NCI-H524 treated with DMSO at 0.1 percent for 48 hours (cell line): ENCODE measurements at places on chromosomes 12 and 14.

DNA sequence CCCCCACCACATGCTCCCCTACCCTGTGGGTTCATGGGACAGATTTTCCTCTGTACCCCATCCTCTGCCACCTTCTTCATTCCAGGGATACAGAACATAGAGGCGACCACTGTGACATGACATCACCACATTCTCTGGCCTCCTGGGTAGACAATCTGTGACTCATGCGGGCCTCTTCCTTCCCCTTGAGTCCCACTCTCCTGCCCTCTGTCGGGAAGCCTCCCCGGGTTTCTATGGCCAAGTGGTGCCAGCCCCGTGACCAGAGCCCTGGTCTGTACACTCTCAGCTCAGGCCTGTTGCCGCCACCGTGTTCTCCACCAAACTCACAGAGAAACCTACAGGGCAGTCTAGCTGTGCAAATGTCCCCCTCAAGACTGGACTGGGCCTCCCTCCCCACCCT, 8.0 kb downstream of the CLMN start:
- no peak for DNase-seq

DNA sequence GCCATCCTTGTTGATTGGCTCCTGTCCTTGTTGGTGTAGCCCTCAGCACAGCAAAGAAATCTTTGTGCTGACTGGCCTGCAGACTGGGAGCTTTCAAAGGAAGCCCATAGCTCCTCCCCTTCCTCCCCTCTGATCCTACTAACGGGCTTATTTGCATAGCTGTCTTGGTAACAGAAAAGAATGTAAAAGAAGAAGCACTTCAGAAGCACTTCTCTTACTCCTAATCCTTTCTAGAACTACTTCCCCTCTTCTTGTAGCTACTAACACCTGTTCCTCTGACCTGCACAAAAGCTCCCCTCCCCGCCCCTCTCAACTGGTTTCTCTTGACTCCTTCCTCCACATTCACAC, 14.3 kb upstream of the RIC8B start:
- DNase-seq: peak; percentile 95

DNA sequence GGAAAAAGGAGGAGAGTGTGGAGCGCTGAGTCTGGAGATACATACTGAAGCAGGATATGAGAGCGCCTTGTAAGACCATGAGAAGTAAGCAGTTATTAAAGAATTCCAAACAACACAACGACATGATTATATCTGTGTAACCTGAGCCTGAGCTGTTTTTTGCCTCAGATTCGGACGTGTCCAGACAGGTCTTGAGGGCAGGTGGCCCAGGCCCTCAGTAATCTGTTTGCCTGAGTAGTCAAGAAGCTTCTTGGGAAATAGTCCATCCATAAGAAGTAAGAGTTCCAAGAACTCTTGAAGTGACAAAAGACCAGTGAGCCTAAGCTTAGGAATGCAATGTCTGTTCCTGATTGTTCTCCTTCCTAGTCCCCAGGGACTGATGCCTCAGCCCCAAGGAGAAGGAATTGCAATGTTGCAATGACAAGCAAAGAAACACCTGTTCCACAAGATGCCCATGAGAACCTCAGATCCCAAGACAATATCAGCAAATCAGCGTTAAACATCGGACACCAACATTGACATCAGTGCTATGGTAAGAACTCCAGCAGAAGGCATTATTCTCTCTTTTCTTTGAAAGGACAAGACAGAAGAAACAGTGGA, 34.7 kb upstream of the ADAMTS20 start:
- DNase-seq: no peak

GRCh38 chr12:12880537-12880936, 10.8 kb upstream of the GPRC5A start:
- no peak for DNase-seq

- DNase-seq: no peak
These were observed 83.2 kb downstream of the ITPR2 start for GRCh38 chr12:26749781-26750180.

GRCh38 chr12:6078398-6079096, 45.9 kb downstream of the VWF start:
- DNase-seq: no peak

- no peak for DNase-seq
These were observed 13.1 kb upstream of the ANKLE2 start for GRCh38 chr12:132774646-132775275.

DNA sequence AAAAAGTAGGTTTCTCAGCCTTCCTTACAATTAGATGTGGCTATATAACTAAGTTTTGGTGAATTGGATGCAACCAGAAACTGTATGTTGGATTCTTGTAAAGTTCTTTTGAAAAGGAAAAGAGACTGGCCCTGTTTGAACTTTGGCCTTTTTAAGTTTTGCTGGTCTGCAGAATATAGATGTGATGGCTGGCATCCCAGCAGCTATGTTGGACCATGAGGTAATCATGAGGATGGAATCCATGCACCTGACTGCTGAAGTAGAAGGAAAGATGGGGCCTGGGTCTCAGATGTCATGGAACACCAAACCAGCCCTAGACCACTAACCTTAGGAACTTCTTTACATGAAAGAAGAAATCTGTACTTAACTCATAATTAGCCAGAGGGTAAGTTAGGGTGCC, 482.5 kb downstream of the GLT1D1 start:
- DNase-seq: no peak

- DNase-seq: no peak
These were observed 413.8 kb upstream of the SOX5 start for GRCh38 chr12:24363177-24363754.

- no peak for DNase-seq
These were observed 52.3 kb downstream of the IPO8 start for GRCh38 chr12:30643366-30643765.

- no peak for DNase-seq
These were observed 62.2 kb downstream of the PPP1R36 start for GRCh38 chr14:64612021-64612380.

GRCh38 chr12:127178463-127178862, 1088.5 kb upstream of the TMEM132C start:
- no peak for DNase-seq

- peak; percentile 81 for DNase-seq
These were observed 508 bp upstream of the BRF1 start for GRCh38 chr14:105301103-105301914.

GRCh38 chr12:6067152-6067916, 57.1 kb downstream of the VWF start:
- DNase-seq: no peak

GRCh38 chr12:12836571-12836970, 23.4 kb downstream of the DDX47 start:
- no peak for DNase-seq

DNA sequence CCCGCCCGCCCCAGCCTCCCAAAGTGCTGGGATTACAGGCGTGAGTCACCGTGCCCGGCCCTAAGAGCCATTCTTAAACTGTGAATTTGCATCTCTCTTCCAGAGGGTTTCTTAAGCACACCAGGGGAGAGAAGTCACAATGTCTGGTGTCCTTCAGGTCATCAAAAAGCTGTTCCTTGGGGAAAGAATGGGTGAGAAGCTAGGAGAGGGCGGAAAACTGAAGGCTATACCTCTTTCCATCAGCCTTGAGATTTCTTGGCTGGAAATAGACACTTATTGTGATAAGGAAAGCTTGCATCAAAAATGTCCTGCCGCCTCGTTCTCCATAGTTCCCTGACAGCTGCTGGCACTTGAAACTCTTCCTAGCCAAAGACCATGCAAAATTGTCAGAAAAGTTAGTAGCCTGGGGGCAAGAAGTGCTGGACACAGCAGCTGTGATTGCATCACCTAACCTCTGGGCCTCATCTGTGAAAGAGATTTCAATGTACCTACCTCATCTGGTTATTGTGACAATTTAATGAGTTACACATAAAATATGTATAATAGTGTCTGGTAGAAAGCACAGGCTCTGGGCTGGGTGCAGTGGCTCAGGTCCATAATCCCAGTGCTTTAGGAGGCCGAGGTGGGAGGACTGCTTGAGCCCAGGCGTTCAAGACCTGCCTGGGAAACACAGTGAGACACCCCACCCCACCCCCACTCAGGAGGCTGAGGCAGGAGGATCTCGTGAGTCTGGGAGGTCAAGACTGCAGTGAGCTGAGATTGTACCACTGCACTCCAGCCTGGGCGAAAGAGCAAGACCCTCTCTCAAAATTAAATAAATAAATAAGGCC, 9.7 kb upstream of the UBC start:
- DNase-seq: no peak

GRCh38 chr12:27331291-27331926, 1.2 kb upstream of the BMAL2 start:
- DNase-seq: no peak

GRCh38 chr12:103505371-103506236, 9.8 kb upstream of the C12orf42 start:
- DNase-seq: no peak

- DNase-seq: no peak
These were observed 54.6 kb downstream of the NCOR2 start for GRCh38 chr12:124512667-124513296.

DNA sequence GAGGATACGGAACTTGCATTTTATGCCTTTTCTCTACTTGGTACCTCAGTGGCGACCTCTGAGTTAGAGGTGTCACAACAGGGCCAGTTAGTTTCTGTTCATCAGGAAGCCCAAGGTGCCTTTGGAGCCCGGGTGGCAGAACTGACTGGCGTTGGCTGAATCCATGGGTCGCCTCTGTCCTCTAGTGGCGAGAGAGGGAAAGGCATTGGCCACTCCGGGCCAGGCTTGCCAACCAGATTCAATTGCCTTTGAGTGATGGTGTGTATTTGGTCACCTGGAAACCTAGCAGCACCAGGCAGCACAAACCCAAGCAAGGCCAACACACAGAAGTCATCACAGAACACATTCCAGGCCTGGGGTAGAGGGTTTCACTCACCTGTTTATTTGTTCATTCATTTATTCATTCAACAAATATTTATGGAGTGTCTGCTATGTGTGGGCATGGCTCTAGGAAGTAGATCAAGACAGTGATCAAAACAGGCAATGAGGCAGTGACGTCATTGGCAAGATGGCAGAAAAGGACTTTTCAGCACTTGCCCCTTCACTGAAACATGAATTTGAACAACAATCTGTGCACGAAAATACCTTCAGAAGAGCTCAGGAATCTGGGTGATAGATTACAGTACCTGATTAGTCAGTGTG, 40.5 kb upstream of the KCNA5 start:
- DNase-seq: no peak

- no peak for DNase-seq
These were observed 102.1 kb downstream of the MYRFL start for GRCh38 chr12:69927164-69927563.

- DNase-seq: no peak
These were observed 163.8 kb upstream of the KITLG start for GRCh38 chr12:88743946-88744685.

- DNase-seq: no peak
These were observed 107.1 kb downstream of the GPR135 start for GRCh38 chr14:59358102-59358501.

DNA sequence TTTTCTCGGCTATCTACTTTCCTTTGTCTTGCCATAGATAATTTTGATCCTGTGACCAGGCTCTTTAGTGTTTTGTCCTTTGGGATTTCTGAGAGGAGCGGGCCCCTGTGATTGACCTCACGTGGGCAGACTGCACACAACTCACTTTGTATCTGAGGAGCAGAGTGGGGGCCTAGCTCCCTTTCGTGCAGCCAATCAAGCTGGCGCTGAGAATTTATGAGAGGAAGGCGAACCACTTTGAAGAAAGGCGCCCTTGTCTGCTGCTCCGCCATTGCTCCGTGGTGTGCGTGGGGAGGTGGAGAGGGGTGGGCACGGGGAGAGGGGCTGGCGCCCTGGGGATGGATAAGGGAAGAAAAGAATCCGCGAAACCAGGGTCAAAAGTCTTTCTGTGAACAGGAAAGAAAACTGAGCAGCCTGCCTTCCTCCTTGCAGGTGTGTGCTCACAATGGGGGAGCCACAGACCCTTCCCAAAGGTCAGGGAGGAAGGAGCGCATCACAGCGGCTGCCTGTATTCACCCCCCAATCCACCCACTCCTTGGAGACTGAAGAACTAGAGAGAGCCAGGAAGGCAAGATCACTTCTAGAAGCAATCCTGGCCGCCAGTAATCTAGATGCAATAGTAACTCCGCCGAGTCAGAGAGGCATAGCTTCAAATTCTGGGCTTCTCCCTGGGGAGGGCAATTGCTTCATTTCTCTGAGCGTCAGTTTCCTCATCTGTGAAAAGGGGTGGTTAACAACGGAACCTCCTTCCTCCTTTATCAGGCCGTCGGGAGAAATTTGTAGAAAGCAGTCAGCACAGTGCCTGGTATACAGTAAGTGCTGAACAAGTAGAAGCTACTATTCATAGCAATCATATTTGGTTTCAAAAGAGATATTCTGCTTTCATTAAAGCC, 24.9 kb upstream of the MED13L start:
- DNase-seq: no peak

DNA sequence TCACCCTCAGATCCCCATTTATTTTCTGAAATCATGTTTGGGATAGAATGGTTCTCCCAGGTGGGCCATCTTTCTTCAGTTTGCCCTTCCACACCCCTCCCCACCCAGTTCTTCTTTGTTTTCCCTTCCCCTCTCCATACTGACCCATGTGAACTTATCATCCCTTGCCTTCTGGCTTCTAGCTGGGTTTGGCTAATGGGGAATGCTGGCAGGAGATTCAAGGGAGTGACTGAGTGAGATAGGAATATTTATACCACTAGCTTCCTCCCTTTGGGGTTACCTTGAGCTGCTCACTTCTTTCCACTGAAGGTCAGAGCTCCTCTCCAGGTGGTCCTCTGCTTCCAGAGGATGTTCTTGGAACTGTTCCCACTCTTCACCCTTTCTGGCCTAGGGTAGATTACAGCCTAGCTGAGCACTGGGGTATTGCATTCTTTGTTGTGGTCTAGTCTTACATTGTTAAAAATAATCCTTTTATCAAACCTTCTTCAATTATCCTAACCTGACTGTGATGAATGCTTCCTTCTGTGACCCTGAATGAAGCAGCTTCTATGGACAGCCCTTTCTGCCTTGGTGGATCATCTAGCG, 88.3 kb upstream of the ATP2B1 start:
- DNase-seq: no peak

DNA sequence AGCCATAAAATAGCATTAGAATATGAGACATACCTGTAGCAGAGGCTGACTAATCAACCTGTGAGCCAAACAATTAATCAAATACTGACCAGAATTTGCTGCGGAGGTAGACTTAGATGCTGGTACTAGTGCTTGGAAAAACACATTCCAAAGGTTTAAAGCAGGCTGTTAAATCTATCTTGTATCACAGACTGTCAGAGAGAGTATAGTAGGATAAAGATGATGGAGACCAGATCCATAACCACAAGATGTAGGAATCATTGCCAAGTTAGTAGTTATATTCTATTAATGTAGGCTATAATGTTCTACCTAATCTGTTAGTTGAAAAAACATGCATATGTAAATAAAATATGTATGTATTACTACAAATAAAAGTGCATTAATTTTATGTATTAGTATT, 726.2 kb downstream of the SLC6A15 start:
- no peak for DNase-seq

- DNase-seq: no peak
These were observed 121.1 kb downstream of the PLXNC1 start for GRCh38 chr12:94269316-94269999.
